ENCODE measurements at places on chromosomes 16 and 17.

DNA sequence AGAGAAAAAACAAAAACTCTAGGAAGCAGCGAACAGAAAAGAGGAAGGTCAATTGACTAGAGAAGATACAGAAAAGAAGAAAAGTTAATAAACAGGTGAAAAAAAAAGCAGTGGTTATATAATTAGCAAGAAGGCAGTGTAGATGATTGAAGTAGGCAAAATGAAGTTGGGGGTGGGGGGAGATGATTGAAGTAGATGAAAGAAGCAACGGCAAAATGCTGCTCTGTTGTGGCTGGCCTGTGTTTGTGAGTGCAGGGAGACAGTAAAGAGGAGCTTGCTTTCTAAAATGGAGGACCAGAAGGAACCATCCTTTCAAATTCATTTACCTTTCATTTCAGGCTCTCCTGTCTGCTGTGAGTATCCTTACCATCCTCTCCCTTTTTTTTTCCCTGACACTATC, 3.6 kb downstream of the EVI2B start:
- no peak for DNase-seq

- no peak for DNase-seq
Measured at GRCh38 chr17:42680331-42680808, 1.3 kb downstream of the CCR10 start.

DNA sequence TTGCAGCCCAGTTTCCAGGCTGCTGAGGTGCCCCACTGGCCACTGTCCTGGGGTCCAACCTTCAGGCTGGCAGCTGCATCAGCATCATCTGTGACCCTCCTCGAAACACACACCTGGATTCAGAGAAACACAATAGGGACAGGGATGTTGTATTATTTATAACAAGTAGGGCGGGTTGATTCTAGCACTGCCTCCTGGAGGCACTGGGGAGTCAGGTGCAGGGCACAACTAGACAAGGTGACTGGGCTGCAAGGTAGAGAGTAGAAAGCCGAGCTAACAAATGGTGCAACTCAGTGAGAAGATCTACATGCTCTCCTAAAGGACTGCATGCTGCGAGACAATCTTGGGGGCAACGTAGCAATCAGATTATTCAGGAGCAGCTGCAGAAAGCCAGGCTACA, 317.3 kb downstream of the SLC39A11 start:
- DNase-seq, result no peak

GRCh38 chr16:14321542-14321941, 250.4 kb downstream of the MRTFB start:
- no peak for DNase-seq

- DNase-seq, result no peak
Measured at GRCh38 chr16:561957-562938, 2.1 kb downstream of the PRR35 start.

DNA sequence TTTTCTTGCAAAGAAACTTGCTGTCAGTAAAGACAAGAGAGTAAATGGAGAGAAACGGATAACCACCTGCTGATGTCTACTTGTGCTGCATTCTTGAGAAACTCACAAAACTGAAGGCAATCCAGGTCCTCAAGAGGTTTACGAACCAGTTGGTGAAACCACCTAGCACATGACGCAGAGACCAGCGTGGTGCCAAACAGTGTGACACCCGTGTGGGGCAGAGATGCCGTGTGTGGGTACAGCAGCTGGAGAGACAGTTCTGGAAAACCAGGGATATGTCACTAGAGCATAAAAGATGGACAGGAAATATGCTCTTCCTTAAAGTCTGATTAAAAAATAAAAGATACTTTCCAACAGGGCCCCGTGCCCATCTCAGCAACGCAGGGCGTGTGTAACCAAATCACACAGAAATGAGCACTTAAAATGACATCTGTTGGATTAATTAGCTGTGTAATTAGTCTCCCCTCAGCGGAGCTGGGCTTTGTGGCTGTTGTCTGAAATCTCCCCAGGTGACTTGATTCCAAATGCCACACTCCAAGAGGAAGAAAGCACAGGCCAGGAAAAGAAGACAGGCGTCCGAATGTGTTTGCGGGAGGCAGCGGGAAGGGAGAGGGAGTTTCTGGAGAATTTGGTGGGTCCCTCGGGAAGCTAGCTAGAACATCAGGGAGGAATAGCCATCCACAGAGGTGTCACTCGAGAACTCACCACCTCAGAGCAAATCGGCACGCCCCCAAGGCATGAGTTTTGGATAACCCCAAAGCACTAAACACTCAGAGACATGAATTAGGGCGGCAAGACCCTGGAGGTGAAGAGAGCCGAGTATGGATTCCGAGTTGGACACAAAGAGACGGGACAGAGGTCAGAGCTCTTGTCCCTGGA, 109.8 kb downstream of the ZFHX3 start:
- no peak for DNase-seq

- no peak for DNase-seq
Measured at GRCh38 chr16:18782697-18783429, 7.3 kb downstream of the RPS15A start.

DNA sequence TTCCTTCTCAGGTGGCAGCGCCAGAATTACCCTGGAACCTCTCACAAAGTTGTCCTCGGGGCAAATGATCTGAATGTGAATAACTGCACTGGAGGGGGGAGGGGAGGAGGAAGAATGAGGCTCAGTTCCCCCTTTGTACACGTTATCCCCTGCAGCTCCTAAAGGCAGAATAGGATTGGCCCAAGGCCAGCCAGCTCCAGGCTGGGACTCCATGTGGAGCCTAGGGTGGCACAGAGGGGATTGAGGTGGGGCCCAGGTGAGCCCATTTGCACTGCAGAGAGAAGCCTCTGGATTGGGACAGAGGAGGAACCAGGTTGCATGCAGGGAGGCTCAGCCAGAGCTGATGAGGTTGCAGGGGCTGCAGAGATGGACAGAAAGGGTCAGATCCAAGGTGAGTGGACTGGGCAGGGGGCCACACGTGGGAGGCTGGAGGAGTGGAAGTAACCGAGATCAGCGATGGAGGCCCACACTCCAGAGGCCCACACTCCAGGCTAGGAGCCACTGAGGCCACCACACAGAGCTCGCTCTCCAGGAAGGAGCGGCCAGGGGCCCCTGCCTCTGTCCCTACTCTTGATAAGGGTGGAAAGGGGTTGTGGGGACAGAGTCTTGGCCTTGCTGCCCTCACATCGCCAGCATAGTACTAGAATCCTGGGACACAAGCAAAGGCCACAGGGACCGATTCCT, 78.6 kb downstream of the RBFOX3 start:
- no peak for DNase-seq

DNA sequence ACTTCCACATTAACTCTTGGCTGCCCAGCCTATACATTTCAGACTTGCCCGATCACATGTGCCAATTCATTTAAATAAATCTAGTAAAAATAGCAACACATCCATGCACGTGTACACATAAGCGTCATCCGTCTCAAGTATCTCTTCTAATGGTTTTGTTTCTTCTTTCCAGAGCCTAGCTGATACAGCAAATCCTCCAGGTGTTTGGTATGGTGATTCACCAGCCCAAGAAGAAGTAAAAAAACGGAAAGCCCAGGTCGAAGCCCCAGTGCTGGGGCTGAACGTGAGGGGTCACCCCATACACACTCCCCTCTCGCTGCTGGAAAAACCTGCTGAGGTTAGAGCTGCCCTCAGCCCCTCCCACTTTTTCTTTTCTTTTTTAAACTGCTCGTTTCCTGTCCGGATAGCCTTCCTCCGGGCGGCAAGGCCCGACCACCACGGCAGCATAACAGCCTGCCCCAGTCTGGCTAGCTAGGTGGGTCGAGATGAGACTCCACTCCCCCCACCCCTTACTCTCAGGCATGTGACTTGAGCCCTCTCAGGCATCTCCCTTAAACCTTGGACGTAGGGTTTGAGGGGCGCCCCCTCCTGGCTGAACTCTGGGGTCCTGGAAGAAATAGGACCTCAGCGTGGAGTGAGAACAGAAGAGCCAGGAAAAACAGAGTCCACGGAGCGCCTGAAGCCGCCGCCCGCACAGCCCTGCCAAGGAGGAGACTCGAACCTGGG, 13.9 kb upstream of the OR1F1 start:
- DNase-seq, result peak; percentile 68

DNA sequence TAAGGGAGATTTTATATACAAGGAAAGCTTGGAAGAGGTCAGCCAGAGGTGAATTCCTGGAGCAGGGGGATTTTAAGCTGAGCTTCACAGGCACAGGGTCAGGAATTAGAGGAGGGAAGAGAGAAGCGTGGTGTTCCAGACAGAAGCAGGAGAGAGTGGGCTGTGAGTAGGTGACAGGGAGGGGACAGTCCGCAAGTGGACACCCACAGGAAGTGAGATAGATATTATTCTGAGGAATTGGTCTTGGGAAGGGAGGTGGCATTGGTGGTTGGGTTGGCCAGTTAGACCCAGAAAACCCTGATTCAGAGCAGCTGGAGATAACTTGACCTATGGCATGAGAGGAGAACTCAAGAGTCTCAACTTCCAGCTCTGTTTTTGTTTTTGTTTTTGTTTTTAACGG, 14.7 kb downstream of the PHB1 start:
- no peak for DNase-seq

- no peak for DNase-seq
Measured at GRCh38 chr16:84459533-84459894, 44.9 kb downstream of the MEAK7 start.

DNA sequence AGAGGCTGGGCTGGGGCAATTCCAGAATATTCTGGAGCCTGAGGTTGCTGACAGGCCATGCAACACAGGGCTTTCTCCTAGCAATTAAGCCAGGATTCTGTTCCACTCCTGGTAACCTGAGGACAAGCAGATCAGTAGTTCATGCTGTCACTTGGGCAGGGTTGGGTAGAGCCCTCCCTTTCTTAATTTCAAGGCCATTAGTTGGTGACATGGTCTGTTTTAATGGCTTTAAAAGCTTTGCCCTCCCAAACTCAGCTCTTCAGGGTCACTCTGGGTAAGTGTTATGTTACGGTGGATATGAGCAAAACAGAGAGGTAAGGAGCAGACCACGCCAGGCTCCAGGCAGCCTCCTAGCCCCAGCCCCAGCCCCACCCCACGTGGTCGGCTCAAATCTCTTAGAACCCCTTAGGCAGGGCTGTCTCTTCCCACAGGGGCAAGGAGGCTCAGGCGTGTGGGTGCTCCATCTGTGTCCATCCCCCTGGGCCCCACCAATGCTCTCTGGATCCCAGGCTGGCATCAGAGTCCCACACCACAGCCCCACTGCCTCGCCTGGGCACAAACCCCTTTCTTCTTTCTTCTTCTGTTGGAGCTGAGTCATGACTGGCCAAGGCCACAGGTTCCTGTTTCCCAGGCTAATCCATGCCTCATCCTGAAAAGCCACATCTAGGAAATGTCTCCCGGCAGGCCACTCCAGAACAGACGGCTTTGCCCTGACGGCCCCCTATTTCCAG, 27.5 kb downstream of the CEP295NL start:
- no peak for DNase-seq

DNA sequence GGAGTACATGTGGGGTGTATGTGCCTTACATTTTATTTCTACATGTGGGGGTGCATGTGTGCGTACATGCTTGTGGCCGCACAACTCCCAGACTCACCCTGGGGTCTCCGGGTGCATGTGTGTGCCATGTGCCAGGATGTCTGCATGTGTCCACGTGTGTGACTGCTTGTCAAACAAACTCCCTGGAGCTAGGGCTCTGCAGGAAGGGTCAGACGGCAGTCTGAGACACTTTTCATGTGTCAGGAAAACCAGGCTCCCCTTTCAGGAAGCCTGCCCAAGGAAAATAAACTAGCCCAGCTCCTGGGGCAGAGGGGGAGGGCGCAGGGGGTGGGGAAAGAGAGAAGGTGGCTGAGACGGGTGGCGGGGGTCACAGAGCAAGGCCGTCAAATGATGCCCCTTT, 44.7 kb downstream of the FZD2 start:
- DNase-seq, result no peak

DNA sequence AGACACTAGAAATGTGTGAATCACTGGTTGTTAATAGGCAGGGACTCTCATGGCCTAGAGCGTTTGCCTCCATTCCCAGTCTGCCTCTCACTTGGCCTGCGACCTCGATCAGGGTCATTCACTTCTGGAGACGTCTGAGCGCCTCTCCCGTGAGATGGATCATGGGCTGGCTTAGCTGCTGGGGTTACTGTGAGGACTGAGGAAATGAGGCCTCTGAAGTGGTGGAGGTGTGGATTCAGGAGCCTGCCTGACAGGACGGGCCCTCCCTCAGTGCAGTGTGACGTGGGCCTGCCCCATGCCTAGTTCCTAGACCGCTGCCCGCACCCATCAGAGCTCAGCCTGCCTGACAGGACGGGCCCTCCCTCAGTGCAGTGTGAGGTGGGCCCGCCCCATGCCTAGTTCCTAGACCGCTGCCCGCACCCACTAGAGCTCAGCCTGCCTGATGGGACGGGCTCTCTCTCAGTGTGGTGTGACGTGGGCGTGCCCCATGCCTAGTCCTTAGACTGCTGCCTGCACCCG, 61.9 kb downstream of the BANP start:
- DNase-seq, result no peak

GRCh38 chr16:17963185-17963836, 373.2 kb downstream of the NPIPA8 start:
- no peak for DNase-seq

- DNase-seq, result no peak
Measured at GRCh38 chr17:13067629-13068303, 49.9 kb upstream of the ELAC2 start.

DNA sequence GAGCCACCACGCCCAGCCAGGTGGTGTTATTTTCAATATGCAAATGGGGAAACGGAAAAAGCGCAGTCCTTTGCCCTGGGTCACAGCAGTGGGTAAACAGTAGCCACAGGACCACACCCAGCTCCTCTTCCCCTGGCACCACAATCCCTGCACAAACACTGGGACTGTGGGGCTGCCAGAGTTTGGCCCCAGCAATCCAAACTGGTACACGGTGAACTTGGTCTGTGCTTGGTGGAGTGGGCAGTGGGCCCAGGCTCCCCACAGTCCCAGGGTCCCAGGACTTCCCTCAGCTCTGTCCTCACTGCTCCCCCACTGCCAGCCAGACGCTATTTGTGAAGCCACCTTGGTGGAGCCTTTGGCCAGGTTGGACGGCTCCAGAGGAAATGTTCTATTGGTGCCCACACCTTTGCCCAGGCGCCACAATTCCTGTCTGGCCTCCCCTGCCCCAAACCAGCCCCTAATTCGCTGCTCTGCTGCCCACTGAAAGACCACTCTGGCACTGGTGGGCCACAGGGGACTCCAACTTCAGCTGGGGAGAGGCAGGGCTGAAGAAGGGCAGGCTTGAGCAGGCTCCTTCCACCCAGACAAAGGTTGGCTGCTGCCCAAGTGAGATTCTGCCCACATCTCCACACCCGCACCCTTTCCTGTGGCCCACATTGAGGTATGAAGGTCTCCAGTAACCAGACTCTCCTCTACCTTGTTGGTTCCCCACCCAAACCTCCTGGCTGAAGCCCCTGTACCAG, 2.1 kb downstream of the CHAD start:
- DNase-seq, result no peak

DNA sequence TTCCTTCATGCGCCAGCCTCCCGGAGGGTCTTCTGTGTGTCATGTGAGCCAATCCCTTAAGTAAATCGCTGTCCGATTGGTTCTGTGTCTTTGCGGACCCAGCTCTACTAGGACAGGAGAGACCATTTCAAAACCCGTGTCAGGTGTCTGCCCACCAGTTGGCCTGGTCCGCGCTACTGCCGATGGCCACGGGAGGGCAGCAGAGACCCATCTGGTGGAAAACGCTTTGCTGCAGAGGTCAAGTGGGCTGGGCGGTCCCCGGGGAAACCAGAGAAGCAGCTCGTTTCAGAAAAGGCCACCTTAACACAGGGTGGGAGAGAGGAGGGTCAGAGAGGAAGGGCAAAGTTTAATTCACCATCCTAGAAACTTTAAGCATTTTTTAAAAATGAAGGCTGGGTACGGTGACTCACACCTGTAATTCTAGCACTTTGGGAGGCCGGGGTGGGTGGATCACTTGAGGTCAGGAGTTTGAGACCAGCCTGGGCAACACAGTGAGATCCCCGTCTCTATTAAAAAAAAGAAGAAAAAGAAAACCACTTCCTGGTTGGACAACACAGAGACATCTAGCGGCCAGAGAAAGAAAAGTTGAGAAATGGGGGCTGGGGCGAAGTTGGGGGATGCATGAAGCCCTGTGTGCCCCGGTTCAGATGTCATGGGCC, 2.8 kb upstream of the CIBAR2 start:
- peak; percentile 99 for DNase-seq

All from endothelial cell (in vitro differentiated cells).